ENCODE measurements at places on chromosomes 11 and 22.

DNA sequence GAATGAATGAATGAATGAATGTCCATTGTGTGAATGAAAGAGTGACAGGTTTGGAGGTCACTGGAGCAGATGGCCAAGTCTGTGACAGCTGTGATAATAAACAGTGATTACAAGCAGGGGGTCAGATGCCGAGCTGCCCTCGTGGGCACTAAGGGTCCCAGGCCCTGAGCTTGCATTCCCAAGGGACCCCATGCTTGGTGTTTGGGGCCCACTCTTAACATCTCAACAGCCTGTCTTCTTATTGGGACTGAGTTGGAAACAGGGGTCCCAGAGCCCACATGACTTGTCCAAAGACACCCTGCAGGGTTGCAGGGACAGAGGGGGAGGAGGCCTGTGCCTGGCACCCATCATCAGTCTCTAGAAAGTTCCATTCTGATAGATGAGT, 12.0 kb upstream of the ANO1 start:
- DNase-seq, result no peak

- no peak for DNase-seq
Measured at GRCh38 chr22:17964156-17964555, 60.2 kb downstream of the MICAL3 start.

DNA sequence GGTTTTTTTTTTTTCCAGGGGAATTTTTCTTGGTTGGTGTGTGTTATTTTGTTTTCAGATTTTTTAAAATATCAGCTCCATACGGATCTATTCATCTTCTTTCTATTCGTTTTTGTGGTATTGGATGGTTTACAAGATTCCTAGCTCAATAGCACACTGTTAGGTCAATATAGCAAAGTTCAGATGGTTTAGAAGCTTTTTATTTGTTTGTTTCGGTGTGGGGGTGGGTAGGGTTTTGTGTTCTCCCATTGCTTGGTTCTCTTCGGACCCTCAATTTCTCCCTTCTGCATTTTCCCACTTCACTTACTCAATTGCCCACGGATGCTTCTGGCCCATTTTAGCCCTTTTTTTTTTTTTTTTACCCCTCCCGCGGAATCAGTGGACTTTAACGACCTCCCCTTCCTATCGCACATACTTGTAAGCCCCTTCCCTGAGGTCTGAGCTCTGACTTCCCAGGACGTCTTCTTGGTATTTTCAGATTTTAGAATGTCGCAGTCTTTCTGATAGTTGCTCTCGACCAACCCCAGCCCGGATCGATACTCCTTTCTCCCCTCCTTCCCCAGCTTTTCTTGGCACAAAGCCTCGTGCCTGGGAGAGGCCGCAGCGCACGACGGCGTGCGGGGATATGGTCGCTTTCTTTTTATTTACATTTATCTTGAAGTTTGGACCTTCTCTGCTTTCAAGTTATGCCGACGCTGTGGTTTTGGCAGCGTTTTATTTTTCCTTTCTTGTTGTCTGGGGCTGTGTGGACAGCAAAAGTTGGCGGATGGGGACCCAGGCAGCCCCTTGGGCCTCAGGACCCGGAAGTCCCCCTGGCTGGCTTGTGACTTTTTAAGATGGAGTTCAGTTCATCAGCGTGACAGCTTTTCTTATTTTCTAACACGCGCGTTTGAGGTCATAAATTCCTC, 4.4 kb upstream of the SPDYC start:
- peak; percentile 56 for DNase-seq

GRCh38 chr22:28829358-28830181, 29.2 kb upstream of the XBP1 start:
- peak; percentile 80 for DNase-seq

- DNase-seq, result no peak
Measured at GRCh38 chr11:122598971-122599370, 56.6 kb upstream of the UBASH3B start.

GRCh38 chr11:38710262-38710661, 2112.2 kb upstream of the RAG2 start:
- DNase-seq, result no peak

GRCh38 chr11:131303611-131304119, 66.8 kb upstream of the NTM start:
- DNase-seq, result no peak

- DNase-seq, result no peak
Measured at GRCh38 chr11:11709447-11710239, 87.8 kb upstream of the GALNT18 start.

DNA sequence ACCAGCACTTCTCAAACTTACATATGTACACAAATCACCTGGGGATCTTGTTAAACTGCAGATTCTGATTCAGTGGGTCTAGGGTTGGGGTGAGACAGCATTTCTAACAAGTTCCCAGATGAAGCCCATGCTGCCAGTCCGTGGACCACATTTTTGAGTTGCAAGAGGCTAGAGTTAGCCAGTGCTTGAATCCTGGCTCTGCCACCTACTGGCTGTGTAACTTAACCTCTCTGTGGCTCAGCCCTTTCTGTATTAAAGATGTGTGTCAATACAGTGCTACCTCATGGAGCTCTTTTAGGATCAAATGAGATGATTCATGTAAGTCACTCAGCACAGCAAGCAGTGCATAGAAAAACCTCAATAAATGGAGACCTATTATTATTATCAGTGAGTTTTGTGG, 90.2 kb upstream of the ISX start:
- no peak for DNase-seq

DNA sequence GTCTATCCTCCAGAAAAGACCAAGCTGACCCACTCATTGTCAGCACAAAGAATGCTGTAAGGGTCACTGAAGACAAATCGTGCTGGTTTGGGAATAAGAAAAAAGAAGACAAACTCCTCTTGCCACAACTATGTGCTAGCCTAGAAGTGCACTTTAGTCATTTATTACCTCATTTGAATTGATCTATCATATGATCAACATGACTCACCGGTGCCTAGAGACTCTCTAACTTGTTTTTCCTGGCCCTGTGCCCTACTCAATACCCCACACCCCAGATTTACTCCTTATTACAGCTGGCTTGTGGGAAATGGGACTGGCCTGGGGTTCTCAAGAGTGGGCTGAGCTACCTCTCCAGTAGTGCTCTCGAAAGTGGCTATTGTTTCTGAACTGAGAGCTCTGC, 35.9 kb upstream of the HORMAD2 start:
- DNase-seq, result no peak
